ENCODE measurements at places on chromosomes 4 and X. TPM values are rescaled to one million over a fixed set of nuclear protein-coding genes. Genes with fewer than 3 reads are reported as not detected.

GRCh38 chr4:163922302-163922701 is 427.8 kb downstream of the TMA16 start:
- DNase-seq, result no peak

TLR8 gene
- total RNA-seq, result 0.50 TPM

NLGN3 gene
- 0.13 TPM for total RNA-seq

GRCh38 chr4:104217526-104217925 is 277.2 kb downstream of the CXXC4 start:
- DNase-seq, result no peak

DNA sequence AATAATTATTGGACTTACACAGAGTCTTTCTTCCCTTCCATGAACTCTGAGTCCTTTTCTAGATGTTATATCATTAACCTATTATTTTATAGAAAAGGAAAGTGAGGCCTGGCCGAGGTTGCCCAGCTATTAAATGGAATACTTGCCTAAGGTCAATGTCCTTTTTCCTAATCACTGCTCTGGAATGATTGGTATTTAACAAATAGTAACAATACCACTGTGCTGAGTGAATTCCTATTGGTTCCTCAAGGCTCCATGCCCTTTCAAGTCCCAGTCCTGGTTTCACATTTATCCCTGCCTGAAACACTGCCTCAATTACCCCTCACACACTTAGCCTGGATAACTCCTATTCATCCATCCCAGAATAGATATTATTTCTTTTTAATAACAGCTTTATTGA is 6.2 kb downstream of the TCEAL9 start:
- peak; percentile 19 for DNase-seq

GRCh38 chr4:165369522-165369921 is 9.3 kb upstream of the CPE start:
- no peak for DNase-seq

GATA1 gene
- total RNA-seq, result not detected

Data from thyroid gland (tissue), 4 donors.